Natural killer cell (primary cell): ENCODE measurements at places on chromosomes 6 and 20. TPM values are rescaled to one million over a fixed set of nuclear protein-coding genes. Genes with fewer than 3 reads are reported as not detected.
A peak's percentile ranks its signal among the peaks of the same experiment; 100 is the strongest.

The GHRH gene
- not detected for total RNA-seq

The THBS2 gene
- not detected for total RNA-seq

- H3K4me3 ChIP-seq = no peak overlapping the region
- no peaks in the 10 kb centered on the region for H3K27me3 ChIP-seq
- no peak overlapping the region for H3K27ac ChIP-seq
- no peaks in the 10 kb centered on the region for H3K36me3 ChIP-seq
- H3K4me1 ChIP-seq = no peaks in the 10 kb centered on the region
These were observed 64.8 kb upstream of the POU3F2 start for GRCh38 chr6:98769546-98769945.

GRCh38 chr6:169950558-169950957, 199.1 kb downstream of the ERMARD start:
- no peak overlapping the region for H3K27ac ChIP-seq
- H3K36me3 ChIP-seq = no peaks in the 10 kb centered on the region
- H3K4me3 ChIP-seq = no peak overlapping the region

DNA sequence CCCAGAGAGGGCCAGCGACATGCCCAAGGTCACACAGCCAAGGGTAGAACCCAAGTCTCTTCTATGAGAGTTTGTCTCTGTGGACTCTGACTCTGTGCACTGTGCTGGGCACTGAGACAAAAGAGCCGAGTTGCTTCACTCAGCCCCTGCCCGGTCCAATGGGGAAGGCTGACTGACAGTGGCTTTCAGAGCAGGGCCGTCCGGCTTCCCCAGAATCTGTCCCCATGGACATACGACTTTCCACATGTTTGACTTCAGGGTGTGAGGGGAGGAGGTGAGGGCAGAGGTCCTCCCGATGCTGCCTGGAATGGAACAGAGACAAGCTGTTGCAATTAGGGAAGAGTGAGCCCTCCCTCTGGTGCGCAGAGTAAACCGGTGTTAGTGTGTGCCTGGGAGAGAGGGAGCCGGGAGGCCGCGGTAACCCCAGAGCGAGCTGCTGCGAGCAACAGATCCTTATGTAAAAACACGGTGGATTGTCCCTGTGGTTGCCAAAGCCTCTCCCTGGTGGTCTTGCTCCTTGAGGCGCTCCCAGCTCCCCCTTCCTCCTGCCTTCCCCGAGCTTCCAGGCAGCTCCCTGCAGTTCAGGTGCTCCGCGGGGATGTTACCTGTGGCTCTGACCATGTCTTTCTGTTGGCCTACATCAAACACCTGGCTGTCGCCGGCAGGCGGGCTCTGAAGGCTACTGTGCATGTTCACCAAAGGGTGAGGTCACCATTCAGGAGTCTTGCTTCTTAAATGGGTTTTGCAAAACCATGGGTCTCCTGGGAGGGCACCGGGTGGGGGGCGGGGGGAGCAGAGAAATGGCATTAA, 672 bp downstream of the SIRPA start:
- H3K27me3 ChIP-seq = peaks cover 6% of the 10 kb centered on the region
- no peak overlapping the region for H3K27ac ChIP-seq
- H3K36me3 ChIP-seq = no peaks in the 10 kb centered on the region
- peak overlapping the region; percentile 24 for H3K4me3 ChIP-seq
- no peak for DNase-seq

- H3K27me3 ChIP-seq = no peaks in the 10 kb centered on the region
- peaks cover 54% of the 10 kb centered on the region for H3K36me3 ChIP-seq
- no peak for DNase-seq
- no peaks in the 10 kb centered on the region for H3K4me1 ChIP-seq
- no peak overlapping the region for H3K27ac ChIP-seq
- no peak overlapping the region for H3K4me3 ChIP-seq
These were observed 125.7 kb downstream of the SLC23A2 start for GRCh38 chr20:4875578-4876067.

DNA sequence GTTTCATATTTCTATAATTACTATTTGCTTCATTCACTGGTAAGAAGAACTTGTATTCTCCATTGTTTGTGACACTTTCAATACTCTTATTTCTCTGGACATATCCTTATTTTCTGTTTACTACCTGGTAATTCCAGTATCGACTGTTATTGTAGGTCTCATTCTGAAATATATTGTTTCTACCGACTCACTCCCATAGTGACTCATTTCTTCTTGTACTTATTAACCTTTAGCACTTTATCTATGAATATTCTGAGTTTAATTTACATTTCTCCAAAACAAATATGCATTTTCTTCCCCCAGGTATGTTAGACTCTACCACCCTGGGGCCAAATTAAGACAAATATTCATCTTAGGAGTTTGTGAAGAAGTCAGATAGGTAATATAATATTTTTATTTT, 164.5 kb upstream of the BTBD3 start:
- no peaks in the 10 kb centered on the region for H3K36me3 ChIP-seq
- no peak for DNase-seq
- no peaks in the 10 kb centered on the region for H3K27me3 ChIP-seq
- H3K4me3 ChIP-seq = no peak overlapping the region

GRCh38 chr6:132401618-132402285, 477 bp upstream of the MOXD1 start:
- peaks cover 21% of the 10 kb centered on the region for H3K27me3 ChIP-seq
- H3K36me3 ChIP-seq = no peaks in the 10 kb centered on the region
- peak overlapping the region; percentile 24 for H3K4me3 ChIP-seq
- peaks cover 13% of the 10 kb centered on the region for H3K4me1 ChIP-seq
- DNase-seq = no peak
- no peak overlapping the region for H3K27ac ChIP-seq
